ENCODE measurements at places on chromosomes 16 and 17.

DNA sequence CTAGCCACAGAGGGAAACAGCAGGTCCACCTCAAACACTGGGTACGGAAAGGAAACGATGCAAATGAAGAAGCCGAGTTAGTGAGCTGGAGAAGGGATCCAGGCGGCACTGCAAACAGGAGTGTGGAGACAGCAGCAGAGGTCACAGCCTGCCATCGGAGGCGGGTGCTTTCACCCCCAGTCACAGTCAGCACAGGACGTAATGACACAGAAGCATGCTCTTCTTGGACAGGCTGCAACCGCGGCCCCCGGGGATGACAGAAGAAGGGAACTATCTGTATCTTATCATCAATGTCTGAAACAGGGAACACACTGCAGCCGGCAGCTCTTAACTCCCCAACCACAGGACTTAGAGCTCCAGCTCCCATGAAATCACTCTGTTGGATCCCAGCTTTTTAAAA lies 16.1 kb upstream of the SLC38A8 start:
- DNase-seq, result no peak

- DNase-seq, result no peak
Measured at GRCh38 chr16:85589688-85590505, 23.2 kb upstream of the GSE1 start.

GRCh38 chr17:66310528-66311148 lies 8.2 kb downstream of the PRKCA start:
- no peak for DNase-seq

DNA sequence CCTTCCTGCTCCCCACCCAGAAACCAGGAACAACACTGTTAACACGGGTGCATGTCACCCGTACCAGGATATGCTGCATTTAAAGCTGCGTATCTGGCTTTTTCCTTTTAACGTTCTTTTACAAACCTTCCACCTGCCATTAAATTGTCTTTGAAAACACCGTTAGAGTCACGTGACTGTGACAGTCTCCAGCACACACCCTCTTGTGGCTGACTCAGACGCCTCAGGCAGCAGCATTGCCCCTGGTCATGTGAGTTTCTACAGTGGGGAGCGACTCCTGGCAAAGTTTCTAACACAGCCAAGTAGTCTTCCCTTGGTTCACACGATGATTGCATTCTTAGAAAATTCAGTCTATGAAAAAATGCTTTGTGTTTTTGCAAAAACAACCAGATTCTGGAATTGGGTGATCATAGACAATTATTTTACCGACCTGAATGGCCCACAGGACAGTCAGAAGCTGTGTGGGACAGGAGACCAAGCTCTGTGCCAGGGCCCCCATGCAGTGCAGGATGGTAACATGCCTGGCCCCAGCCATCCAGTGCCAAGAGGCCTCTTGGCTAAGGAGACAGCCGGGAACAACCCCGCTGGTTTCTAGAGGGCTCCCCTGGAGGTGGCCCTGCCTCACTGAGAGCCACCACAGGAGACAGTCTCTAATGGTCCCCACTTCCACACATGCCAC lies 199.1 kb downstream of the KATNIP start:
- no peak for DNase-seq

DNA sequence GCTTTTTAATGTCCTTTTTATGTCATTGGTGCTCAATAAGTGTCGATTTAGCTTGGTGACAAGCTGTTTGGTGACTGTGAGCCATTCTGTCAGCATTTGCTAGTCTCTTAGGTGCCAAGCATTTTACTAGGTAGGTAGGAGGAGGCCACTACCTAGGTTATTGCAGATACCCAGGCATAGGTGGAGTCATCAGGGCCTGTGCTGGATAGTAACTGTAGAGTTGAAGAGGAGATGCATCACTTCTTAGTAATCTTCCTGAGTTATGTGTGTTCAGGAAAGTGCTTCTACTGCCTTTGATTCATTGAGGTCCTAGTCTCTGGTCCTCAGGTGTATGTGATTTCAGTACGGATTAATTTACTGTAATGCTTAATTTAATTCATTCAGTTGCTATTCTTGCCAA lies 17.7 kb downstream of the USP10 start:
- no peak for DNase-seq

GRCh38 chr17:63364944-63365343 lies 81.2 kb downstream of the CYB561 start:
- no peak for DNase-seq

DNA sequence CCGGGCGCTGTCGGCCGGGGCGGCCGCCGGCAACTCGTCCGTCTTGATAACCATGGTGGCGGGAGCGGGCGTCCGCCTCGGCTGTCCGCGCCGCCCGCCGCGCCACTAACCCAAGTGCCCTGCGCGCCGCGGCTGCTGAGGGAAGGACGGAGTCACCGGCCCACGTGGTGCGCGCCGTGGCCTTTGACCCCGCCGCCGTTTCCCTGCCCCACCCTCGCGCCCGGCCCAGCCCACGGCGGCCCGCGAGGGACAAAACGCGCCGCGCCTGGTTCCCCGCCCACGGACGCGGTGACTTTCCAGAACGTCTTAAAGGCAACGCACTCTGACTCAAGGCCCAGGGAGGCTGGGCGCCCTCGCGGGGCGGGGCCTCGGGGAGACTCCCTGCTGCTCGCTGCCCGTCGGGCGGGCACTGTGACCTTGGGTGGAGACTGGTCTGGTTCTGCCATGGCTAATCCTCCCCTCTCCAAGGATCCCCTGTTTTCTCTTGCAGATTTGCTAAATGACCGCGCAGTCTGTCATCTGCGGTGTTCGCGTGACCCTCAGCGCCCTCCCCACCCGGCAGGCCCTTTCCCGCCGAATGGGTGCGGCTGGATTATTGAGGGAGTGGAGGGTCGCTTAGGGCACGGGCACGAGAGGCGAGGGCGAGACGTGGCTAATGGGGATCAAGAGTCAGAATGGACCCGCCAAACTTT lies at the start of gene CLUH:
CLUH (minus strand) TSS at position 157 of the 692 bp plus-strand sequence; CDS start at position 54, 103 bp downstream.
- peak; percentile 60 for DNase-seq

- DNase-seq, result peak; percentile 81
Measured at GRCh38 chr17:75785016-75785890, 647 bp downstream of the UNK start.

- no peak for DNase-seq
Measured at GRCh38 chr16:50093607-50094539, 28.1 kb downstream of the HEATR3 start.

DNA sequence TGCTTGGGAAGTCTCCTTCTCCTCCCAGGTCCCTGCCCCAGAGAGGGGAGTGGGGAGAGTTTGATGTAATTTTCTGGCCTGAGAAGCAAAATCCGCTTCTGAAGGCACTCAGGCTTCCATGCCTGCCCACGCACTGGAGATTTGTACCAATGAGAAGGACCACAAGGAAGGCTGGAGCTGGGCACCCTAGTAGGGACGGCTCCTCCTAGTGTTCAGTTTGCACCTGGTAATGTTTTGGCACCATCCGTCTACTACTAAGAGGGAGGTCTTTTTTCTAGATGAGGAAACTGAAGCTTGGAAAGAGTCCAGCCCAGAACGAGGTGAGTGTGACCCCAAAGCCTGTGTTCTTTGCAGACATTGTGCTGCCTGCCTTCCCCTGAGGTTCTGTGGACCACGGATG lies 83.6 kb upstream of the NLRP1 start:
- no peak for DNase-seq

DNA sequence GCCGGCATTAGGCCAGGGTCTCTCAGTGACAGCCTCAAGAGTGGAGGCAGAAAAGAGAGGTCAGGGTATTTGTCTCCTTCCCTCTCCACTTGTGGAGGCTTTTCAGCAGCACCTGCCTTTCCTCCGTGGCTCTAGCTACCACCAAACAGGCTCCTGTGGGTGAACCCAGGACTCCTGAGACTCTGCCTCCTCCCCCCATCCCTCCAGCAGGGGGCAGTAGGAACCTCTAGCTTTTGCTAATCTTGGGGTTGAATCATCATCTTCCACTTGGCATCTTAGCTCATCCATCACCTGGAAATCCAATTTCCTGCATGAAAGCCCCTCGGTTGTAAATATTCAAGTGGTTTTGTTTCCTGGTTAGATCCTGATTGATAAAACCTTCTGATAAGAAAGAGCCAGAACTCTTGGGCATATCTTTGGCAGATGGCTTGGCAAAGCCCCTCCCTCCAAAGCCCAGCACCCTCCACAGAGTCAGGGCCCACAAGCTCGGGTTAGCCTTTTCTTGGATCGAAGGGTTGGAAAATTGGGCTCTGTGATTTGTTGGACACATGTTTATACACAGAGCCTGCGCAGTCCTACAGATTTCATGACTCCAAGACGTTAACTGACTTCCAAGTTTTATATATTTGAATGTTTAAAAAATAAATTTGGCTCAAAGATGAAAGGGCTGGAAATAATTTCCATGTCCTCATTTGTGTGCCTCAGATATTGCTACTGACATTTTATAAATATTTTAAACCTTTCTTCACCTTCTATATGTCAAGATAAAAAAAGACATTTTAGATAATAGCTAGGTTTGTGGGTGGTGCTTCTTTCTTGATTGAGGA lies 322.1 kb downstream of the MAP2K4 start:
- DNase-seq, result no peak

DNA sequence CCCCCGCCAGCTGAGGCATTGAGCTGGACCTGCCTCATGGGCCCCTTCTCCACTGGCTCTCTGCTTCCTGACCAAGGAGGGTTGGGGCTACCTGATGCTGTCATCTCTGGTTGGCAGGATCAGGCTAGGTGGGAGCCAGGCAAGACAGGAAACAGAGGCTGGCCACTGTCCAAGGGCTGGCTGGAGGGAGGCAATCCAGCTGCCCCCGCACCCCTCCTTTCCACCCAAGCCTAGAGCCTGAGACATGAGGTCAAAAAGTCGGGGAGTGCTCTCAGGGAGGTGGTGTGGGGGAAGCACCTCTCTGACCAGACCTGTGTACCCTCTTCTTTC lies 14.5 kb downstream of the NGFR start:
- DNase-seq, result no peak

- DNase-seq, result no peak
Measured at GRCh38 chr17:44039829-44040635, 25.3 kb upstream of the TMEM101 start.

GRCh38 chr16:67198238-67198734 lies 645 bp upstream of the ELMO3 start:
- no peak for DNase-seq

- no peak for DNase-seq
Measured at GRCh38 chr17:74566132-74566753, 1.1 kb downstream of the CD300H start.

DNA sequence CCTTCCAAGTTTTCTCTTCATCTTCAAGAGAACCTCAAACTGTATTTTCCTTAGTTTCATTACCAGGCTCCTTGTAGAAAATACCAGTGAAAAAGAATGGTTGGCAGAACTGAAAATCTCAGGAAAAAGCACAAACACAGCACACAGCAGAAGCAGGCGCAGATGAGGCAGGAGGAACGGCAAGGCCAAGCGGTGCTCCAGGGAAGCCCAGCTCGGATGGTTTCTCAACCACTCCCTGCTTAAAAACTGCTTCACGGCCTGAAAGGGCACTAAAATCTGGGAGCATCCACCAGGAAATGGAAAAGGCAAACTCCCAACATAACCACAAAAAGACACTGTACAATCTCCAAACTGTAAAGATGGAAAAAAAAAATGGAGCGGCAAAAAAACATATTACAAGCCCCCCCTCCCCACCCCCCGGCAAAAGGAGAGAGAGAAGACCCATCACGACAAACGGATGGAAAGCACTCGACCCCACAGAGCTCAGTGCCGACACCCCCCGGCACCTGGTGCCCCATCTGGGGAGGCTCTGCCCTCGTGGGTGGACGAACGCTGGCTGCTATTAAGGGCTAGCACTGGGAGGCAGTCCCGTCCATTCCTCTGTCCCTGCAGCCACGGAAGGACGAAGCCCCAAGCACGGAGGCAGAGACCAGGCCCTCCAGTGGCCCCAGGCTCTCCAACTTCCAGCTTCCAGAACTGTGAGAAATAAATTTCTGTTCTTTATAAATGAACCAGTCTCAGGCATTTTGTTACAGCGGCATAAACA lies 127.5 kb downstream of the ZNF778 start:
- DNase-seq, result no peak

GRCh38 chr16:11688520-11688886 lies 20.2 kb downstream of the SNN start:
- DNase-seq, result no peak

DNA sequence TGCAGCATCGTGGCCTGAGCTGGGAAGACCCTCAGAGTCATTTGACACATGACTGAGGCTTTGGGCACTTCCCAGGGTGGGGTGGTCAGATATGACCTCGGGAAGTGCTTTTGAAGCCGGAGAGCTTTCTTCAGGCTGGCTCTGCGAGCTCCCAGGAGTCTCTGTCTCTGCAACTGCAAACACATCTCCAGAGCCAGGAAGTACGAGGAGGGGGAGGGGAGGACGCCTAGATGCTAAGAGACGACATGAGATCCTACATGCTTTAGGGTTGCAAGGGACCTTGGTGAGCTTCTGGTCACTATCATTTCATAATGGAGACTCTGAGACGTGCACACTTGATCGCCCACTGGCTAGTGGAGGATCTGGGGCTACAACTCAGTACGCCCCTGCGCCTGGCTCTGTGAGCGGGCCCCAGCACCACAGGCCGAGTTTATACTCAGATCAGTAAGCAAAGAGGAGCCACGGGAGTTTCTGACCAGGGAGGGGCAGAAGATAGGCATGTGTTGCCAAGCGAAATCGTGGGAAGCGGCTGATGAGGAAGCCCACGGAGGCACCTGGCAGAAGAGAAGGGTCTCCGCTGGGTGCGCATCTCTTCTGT lies 527 bp upstream of the MGAT5B start:
- no peak for DNase-seq

- no peak for DNase-seq
Measured at GRCh38 chr17:67385122-67385988, 8.3 kb downstream of the PITPNC1 start.

- no peak for DNase-seq
Measured at GRCh38 chr16:89717688-89718505, 2.8 kb downstream of the VPS9D1 start.

GRCh38 chr17:82376042-82376730 lies 4.6 kb downstream of the UTS2R start:
- no peak for DNase-seq

- no peak for DNase-seq
Measured at GRCh38 chr17:40316571-40317344, 7.8 kb downstream of the RARA start.

DNA sequence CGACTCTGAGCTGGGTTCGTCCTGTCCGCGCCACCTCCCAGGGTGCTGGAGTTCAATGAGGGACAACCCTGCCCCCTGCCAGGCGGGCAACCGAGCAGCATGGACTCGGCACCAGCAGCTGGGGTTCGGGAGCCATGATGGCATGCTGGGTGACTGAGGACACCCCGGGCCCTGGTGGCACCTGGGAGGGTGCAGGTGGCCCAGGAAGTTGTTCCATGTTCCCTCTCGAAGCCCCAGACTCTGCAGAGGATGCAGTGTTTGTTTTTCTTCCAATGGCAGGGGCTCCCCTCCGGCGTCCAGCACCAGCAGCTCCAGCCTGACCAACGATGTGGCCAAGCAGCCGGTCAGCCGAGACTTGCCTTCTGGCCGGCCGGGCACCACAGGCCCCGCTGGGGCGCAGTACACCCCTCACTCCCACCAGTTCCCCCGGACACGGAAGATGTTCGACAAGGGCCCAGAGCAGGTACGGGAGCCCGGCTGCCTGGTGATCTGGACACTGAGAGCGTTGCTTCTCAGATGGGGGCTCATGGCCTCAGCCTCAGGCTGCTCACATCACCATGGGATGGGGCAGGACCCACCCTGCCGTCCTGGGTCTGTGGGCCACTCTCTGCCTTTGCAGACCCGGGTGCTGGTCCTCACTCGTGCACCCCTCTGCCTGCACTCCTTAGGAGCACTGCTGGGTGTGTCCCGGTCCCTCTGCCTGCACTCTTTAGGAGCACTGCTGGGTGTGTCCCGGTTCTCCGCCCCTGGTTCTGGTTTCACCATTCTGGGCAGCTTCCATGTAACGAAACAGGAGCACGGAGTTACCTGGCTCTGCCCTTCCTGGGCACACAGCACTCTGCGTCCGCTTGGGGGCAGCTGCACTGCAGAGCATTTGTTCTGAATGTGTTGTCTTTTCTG lies 68.2 kb upstream of the CHMP6 start:
- no peak for DNase-seq

- peak; percentile 22 for DNase-seq
Measured at GRCh38 chr17:52696362-52696761, 537.8 kb upstream of the CA10 start.

All from NCI-H187 (cell line).